ENCODE measurements at places on chromosomes 2 and 18. TPM values are rescaled to one million over a fixed set of nuclear protein-coding genes. Genes with fewer than 3 reads are reported as not detected.

The ZNG1B gene
- 38.3 TPM for total RNA-seq

The DGUOK gene
- 152 TPM for total RNA-seq

The RBKS gene
- 7.0 TPM for total RNA-seq

The CFC1B gene
- total RNA-seq: not detected
